ENCODE measurements at places on chromosomes 5 and 9.

- no peak for DNase-seq
Measured at GRCh38 chr5:35657877-35658276, 40.2 kb downstream of the SPEF2 start.

DNA sequence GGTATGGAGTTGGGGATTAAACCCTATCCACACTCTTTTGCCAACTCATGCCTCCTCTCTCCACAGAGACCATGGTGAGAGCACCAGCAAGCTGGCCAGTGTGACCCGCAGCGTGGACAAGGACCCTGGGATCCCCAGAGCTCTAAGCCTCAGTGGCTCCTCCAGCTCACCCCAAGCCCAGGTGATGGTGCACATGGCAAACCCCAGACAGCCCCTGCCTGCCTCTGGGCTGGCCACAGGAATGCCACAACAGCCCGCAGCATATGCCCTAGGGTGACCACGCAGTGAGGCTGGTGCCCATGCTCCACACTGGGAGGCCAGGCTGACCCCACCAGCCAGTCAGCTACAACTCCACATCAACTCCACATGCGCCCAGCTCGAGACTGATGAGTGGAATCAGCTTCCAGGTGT, 11.5 kb upstream of the CARD19 start:
- DNase-seq: peak; percentile 50

- DNase-seq: no peak
Measured at GRCh38 chr9:68717552-68718443, 12.8 kb downstream of the PIP5K1B start.

DNA sequence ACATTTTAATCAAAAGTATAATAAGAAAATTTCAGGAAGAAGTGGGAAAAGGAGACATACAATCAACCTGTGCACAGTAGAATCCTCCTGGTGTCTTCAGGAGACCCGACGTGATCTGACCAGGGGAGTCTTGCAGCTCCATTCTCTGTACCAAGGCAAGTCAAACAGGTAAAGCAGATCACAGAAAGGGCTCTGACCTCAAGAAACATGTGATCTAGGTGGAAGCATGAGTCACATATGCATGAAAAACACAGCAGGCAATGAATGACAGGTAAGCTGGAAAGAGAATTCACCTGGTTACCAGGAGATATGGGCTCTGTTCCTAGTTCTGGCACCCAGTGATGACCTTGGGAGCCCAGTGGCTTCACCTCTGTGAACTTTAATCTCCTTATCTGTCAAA, 19.4 kb upstream of the FABP6 start:
- no peak for DNase-seq

DNA sequence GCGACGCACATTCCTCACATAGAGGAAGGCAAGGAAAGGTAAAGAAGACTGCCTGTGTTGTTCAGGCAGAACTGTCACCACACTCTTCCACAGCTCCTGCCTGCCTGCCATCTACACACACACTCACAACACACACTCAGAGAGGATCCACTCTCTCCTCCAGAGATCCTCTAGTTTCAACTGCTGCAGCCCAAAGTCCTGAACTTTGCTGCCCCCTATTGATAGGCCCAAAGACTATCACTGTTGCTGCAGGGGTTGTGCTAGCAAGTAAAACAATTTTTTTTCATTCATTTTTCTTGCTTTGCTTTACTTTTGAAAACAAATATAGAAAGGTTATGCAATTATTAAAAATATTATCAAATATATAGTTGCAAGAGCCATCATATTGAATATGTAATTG, 5.9 kb upstream of the CFAP90 start:
- no peak for DNase-seq

- DNase-seq: no peak
Measured at GRCh38 chr9:92055624-92056023, 59.6 kb downstream of the SPTLC1 start.

DNA sequence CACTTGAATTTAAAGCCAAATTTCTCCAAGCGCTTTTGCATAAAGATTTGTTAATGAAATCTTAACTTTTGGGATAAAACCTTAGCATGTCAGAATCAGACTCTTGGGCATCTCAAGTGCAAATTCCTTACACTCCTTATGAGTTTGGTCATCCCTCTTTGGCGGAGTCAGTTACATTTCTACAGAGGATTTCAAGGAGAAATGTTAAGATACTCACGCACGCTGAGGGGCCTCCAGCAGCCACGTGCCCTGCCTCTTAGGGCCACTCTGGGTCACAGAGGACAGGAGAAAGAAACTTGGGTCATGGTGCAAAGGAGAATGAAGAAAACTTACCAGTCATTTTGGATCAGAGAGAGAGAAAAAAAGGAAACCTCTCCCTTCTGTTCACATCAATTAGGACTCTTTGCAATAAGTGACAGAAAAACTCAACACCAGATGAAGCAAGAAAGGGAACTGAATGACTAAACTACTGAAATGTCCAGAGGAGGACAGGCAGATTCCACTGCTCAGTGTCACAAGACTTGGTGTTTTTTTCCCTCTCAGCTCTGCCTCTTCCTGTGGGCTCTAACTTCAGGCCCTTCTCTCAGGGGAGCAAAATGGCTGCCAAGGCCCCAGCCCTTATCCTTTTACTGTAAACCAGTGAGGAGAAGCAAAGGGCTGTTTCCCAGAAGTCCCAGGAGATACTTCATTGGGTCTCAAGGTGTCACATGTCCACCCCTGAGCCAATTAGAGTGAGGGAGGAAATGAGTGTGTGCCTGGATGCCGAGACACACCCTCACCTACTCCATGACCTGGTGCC, 63.3 kb upstream of the NFIL3 start:
- DNase-seq: no peak

DNA sequence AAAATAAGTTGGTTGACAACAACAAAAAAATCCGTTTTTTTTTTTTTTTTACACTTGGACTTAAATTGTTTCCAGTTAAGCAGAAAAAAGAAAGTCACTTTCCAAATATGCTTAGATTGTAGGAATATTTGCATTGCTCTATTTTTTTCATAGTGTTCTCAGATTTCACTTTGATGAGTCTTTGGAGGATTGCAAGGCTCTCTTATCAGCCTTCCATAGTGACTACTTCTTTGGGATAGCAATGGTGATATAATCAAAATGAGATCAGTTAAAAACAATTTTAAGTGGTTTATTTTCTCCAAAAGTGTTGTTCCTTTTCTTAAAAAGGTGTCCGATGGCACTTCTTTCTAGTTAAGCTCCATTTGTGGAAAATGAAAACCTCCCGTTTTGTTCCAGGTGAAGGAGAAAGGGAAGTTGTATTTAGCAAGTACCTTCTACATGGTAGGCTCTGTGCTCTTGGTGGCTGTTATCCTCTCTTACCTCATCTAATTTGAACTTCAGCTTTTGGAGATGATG, 3.9 kb downstream of the RASGRF2 start:
- DNase-seq: no peak

GRCh38 chr9:69494763-69495162, 169.7 kb downstream of the ENTREP1 start:
- DNase-seq: no peak

GRCh38 chr5:156942064-156942463, 21.0 kb downstream of the TIMD4 start:
- DNase-seq: no peak

GRCh38 chr5:136802383-136802782, 437.0 kb upstream of the TRPC7 start:
- DNase-seq: no peak

- DNase-seq: no peak
Measured at GRCh38 chr5:18736051-18736398, 1101.8 kb downstream of the TAF11L14 start.

- DNase-seq: no peak
Measured at GRCh38 chr5:38557308-38557710, 863 bp upstream of the LIFR start.

DNA sequence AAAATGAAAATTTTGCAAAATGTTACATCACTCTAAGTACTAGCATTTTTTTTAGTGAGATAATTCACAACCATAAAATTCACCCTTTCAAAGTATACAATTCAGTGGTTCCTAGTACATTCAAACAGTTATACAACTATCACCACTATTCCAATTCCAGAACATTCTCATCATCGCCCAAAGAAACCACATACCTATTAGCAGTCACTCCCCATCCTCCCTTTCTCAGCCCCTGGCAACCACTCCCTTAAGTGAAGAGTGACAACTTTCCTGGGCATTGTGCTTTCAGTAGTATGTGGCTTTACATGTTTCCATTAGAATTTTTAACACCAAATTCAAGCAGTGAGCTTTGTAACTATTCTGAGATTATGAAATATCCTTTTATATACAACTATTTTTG, 81.4 kb downstream of the RASEF start:
- DNase-seq: no peak

DNA sequence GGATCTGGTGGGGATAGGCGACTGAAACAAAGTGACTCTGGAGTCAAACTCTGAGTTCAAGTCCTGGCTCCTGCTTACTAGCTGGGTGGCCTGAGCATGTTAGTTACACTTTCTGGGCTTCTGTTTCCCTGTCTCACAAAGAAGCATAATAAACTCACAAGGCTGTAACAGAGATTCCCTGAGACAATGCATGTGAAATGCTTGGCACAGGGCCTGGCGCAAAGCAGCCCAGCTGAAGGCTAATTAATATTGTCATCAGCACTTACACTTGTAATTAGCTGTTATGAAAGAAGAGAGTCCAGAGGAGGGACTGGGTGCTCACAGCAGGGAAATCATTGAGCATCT, 64.1 kb upstream of the SPOCK1 start:
- DNase-seq: no peak

GRCh38 chr5:1594357-1595106, 70.8 kb upstream of the LPCAT1 start:
- peak; percentile 89 for DNase-seq

DNA sequence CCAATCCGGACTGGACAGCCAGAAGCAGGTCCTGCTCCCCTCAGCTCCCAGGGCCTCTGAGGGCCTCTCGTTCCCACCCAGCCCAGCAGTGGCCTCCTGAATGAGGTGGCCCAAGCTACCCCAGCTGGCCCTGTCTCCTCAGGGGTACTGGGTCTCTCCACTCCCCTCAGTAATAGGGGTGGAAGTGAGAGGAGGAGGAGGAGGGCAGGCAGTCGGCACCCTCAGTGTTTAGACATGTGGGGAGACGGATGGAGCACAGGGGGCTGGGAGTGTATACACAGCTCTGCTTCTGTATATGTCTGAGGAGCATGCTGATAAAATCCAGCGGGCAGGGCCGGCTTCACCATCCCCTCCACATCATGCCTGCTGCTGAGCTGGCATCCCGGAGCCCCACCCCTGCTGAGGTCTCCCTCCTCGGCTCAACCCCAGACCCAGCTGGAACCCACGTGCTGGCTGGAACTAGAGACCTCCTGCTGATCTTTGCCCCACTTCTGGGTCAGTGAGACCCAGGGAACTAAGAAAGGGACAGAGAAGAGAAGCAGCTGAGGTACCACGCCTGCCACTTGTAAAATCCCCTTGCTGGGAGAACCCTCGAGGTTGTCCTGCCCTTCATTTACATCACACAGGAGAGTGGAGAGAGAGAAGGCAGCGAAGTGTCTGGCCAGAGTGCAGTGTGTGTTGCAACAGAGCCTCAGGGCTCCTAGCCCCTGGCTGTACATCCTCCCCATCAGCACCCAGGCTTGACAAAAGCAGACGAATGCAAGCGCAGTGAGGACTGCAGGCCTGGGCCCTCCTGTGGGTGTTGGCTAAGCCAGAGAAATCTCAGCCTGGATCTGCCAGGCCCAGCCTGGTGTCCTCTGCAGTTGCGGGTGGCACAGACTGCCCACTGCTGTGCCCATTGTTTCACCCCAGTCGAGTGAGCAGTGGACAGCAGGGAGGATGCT, 77.5 kb downstream of the PSD2 start:
- DNase-seq: no peak

DNA sequence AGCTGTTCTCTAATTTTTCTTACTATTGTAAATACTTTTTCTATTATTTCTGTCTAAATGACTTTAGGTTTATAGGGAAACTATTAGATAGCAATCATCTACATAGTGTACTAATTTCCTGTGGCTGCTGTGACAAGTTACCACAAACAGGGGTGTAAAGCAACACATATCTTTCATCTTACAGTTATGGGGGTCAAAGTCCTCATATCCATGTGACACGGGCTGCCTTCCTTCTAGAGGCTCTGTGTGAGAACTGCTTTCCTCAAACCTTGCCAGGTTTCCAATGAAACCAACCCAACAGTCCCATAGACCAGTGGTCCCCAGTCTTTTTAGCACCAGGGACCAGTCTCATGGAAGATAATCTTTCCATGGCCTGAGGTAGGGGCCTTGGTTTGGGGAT, 189.1 kb downstream of the ROR2 start:
- no peak for DNase-seq

GRCh38 chr5:10538103-10538788, 25.6 kb upstream of the ANKRD33B start:
- DNase-seq: peak; percentile 52

DNA sequence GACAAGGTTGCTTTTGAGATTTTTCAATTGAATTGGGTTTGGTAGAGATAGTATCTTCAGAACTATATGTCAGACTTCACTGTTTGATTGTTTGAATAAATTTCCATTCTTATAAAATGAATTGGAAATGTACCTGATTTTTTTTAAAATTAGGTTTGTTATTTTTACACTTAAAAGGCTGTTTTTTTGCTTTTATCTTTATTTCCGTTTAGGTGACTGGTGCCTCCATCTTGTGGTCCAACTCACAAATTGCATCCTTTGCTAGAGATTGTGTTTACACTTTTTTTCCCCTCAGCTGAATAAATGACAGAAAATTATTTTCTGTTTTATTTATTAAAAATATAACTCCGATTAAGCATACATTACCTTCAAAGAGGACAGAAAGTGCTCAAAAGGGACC, 15.6 kb downstream of the NDUFAF2 start:
- DNase-seq: no peak

DNA sequence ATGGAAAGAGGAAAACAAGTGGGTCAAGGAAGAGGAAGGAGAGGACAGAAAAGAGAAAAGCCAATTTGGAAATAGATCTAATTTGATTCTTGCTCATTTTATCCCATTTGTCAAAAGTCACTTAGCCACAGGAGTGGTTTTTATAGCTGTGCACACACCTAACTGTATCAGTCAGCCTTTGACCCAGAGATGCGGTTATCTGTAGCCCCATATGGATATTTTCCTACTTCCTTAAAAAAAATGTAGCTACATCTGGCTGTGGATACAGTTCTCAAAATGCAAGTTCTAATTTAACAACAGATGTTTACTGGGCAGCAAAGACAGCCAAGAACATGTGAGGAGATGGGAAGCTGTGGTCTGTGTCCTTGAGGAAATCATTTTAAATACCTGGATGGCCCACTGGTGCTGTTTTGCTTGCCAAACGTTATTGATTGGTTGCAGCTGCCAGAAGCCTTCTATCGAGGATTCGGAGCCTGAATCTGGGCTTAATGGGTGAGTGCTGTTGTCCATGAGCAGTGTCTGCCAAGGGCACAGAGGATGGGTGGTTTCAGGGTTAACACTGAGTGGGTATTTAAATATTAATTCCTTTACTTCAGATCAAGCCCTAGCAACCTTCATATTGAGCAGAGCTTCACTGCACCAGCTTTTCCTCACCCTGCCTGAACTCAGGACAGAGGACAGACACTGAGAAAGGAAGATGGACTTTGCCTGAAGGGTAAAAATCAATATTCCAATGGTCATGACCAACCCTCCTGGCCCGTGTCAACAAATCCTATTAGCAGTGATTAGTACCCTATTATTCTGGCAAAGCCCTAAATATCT, 92.2 kb downstream of the APBA1 start:
- DNase-seq: no peak

GRCh38 chr9:75683591-75683990, 206.9 kb upstream of the PCSK5 start:
- no peak for DNase-seq

Measured in sigmoid colon (tissue), 7 donors.